ENCODE measurements at places on chromosomes 6 and 20.

- DNase-seq, result no peak
Observed at GRCh38 chr20:49276961-49277785, 684 bp downstream of the ZNFX1 start.

DNA sequence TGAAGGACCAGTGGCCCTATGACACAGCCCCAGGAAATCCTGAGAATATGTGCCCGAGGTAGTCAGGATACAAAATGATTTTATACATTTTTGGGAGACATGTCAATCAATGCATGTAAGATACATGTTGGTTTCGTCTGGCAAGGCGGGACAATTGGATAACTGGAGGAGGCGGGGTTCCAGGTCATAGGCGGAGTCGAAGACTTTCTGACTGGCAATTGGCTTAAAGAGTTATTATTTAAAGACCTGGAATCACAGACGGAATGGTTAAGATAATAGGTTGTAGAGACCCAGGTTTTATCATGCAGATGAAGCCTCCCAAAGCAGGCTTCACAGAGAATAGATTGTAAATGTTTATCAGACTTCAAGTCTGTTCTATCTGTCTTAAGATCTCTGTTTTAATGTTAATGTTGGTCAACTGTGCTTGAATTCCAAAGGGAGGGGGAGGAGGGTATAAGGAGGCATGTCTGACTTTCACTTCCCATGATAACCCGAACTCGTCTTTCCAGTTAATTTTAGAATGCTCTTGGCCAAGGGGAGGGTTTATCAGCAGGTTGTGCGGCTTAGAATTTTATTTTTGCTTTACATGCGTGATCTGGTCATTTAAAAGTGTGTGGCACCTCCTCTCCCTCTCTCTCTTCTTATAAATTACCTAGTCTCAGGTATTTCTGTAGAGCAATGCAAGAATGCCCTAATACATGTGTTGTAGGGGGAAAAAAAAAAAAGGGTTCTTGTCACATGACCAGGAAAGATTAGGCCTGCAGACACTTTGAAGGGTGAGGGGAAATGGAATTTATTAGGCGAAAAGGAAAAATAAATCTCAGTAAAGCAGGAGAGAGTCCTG is 230.7 kb downstream of the NFATC2 start:
- DNase-seq, result no peak

DNA sequence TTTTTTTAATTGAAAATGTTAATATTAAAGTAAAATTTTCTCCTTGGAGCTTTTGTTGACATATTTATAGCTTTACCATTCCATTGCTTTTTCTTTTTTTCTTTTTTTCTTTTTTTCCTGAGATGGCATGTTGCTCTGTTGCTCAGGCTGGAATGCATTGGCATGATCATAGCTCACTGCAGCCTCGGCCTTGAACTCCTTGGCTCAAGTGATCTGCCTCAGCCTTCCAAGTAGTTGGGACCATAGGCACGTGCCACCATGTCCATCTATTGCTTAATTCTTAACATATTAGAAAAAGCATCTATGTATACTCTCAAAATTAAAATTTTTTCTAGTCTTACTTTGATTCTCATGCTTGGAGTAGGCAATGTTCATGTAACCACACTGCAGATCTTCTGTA is 43.0 kb downstream of the RALGAPB start:
- DNase-seq, result no peak

DNA sequence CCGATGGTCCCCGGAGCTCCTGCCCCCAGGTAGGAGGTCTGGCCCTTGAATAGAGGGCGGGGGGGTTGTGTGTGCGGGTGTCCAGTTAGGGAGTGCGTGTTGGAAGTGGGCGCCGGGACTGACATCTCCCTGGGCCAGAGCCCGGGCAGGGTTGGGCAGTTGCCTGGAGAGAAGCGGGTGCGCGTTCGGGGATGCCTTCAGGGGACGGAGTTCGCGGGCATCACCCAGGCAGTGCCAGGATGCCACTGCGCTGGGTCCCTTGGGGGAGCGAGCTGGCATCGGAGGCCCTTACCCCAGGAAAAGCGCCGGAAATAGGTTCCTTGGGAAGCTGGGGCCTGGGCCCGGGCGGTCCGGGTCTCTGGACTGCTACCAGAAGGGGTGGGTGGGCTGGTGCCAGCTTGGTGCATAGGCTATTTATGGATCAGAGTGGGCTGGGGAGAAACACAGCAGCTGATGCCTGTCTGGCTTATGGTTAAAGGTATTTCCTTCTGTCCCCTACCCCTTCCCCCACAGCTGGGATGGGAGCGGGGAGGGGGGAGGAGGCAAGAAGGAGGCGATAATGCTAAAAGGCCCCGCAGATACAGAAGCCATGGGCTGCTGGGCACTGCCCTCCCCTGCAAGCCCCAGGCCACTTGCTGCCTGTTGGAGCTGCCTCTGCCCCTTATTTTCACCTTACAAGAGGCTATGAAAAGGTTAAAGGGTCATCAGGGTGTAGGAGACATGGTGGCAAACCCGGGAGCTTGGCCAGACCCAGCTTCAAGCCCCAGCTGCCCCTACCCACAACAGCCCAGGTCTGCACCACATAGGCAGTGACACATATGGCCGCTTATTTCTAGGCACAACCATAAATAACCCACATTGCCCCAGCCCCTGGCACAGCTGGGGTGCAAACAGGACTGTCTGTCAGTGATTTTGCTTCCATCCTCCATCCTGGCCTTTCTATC is 638 bp downstream of the PACSIN1 start:
- DNase-seq, result no peak

DNA sequence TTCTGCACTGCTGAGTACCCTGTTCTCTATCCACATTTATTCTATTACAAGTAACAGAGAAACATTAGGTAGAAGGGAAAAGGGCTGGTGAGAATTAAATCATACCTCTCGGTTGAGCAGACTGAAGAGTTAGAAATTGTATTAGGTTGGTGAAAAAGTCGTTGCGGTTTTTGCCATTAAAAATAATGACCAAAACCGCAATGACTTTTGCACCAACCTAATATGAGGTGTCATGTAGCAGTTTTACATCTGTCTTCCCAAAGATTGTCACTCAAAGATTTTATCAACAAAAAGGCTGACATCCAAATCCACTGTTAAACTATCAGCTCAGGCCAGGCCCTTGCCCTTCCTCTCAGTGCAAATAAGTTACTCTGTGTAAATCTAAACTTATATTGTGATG is 28.3 kb upstream of the GRIK2 start:
- DNase-seq, result no peak

DNA sequence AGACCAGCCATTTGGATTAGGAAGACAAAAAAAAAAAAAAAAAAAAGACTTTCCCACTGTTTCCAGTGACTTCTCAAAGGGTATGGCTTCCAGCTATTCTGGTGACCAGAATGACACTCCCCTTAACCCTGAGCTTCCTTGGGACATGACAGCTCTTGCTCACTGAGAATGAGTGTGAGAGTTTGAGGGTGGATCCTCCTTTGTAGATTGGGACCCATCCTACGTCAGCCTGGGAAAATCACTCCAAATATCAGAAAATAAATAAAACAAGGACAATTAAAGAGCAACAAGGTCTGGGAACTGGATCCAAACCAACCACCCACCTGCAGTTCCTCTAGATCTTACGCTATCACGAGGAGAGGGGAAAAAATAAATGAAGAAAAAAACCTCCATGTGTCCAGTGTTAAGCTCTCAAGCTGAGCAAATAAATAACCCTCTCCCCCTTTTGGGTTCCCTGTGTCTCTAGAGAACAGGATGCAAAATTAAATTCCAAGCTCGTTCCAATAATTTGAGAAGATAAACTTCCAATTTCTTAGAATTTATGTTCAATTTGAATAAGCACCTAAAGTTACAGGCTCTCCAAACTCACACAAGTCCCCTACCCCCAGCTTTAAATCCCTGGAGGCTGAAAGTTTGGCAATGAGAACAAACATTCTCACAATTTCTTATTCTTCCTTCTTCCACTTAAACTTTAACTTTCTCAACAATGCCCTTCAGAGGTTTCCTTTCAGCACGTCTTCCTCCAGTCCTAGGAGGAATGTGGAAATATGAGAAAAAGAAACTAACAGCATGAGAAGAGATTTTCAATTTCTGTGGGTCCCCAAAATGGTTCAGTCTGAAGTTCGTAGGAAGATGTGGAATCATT is 170.2 kb downstream of the MTFR2 start:
- DNase-seq, result no peak

- DNase-seq, result no peak
Observed at GRCh38 chr6:124956018-124956417, 6.2 kb upstream of the RNF217 start.

GRCh38 chr6:108714766-108715414 is 133.3 kb upstream of the ARMC2 start:
- no peak for DNase-seq

- no peak for DNase-seq
Observed at GRCh38 chr6:63530182-63530581, 42.1 kb upstream of the LOC128125822 start.

DNA sequence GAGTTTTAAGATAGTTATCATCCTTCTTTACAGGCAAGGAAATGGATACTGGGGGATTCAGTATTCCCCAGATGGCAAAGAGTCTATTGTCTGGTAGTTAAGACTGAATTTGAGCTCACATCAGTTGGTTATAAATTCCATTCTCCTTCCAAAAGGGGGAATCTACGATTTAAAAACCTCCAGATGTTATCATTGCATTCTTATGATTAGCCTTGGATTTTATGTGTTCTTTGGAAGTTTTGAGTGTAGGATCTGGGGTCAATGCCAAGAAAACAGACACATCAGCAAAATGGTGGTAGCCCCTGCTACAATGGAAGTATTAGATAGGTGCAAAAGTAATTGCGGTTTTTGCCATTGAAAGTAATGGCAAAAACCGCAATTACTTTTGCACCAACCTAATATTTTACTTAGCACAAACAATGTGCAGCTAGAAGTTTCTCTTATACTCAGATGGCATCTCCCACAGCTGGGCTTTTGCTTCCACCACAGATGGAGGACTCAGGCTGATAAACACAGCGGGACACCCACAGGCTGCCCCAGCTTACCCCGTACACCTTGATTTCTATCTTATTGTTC is 168.2 kb upstream of the RIN2 start:
- DNase-seq, result no peak

DNA sequence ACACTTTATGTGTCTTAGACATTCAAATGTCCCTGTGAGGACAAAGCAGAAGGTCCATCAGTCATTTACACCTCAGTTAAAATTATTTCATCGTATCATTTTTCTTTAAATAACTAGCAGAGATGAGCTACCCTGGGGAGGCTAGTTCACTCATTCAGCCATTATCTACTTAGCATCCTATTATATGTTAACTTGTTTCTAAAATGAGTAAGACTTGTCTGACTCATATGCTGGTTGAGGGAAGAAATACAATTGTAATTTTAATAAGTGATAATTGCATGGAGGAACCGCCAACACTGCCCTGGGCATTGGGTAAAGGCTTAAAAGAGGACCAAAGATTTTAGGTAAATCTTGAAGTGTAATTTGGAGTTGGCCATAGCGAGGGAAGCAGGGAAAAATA is 12.4 kb upstream of the PTPRK start:
- no peak for DNase-seq

DNA sequence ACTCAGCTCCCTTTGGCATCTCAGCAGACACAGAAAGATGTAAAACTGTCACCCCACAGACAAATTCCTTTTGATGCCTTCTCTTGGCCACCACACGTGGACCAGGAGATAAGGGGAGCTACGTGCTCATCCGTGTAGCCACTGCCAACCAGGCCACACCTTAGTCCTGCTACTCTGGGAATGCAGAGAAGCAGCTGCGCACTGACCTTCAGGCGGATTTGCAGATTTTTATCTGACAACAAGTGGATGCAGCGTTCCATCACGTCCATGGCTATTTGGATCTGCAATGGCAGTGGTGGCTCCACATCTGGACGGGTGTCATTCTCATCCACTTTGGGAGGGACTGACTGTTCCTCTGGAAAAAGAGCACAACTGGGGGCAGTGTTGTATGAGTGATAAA is 30.8 kb downstream of the TTI1 start:
- DNase-seq, result no peak

DNA sequence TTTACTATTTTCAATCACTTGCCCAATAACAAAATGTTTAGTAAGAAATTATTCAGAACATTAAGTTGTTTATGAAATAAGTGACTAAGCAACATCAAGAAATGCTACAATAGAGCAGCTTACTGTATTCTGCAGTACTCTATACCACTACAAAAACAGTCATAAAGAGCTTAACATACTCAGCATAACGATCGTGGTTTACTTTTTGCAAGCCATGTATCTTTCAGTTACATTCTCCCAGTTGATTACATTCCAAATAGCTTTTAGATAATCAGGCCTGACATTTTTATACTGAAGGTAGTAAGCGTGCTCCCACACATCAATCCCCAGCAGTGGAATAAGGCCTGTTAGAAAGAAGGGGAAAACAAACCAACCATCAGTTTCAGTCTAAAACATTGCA is 10.7 kb downstream of the SOD2 start:
- no peak for DNase-seq

GRCh38 chr6:137820425-137820824 is 46.6 kb upstream of the TNFAIP3 start:
- no peak for DNase-seq

- DNase-seq, result no peak
Observed at GRCh38 chr20:1108437-1108920, 9.9 kb upstream of the PSMF1 start.

DNA sequence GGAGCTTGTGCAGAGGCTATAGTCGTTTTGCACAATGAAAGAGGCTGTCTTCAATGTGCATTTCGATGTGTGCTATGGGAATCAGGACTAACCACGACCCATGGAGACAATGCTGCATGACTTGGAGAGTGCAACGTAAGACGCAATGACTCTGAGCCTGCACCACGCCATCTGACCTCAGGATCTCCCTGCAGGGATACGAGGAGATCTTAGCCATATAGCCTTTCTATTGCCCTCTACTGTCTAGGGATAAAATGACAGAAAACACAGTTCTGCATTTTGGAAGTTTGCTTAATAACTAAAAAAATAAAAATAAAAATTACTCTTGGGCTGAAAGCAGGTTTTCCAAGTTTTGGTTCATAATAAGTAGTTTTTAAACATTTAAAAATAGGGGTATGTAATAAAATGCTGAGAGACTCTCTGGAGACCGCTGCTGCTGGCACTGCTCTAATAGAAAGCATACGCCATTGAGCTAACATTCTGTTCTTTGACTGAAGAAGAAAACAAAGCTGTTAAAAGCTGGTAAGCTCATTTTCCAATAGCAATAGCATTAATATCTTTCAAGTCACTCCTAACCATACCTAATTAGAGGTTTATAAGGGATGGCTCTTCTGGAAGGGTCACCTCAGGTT is 87.2 kb downstream of the PDE7B start:
- no peak for DNase-seq

- DNase-seq, result no peak
Observed at GRCh38 chr20:48278961-48279481, 493.7 kb upstream of the SULF2 start.

GRCh38 chr20:22584522-22584921 is at the start of gene FOXA2:
FOXA2 (minus strand) TSS chr20:22584572; CDS start chr20:22584278, 294 bp downstream.
- DNase-seq, result peak; percentile 74

Data from NCI-H2081 treated with DMSO at 0.1 percent for 48 hours (cell line).